ENCODE measurements at places on chromosomes 6 and 20.

GRCh38 chr6:23608931-23609435 is 517.0 kb upstream of the NRSN1 start:
- no peak for DNase-seq

DNA sequence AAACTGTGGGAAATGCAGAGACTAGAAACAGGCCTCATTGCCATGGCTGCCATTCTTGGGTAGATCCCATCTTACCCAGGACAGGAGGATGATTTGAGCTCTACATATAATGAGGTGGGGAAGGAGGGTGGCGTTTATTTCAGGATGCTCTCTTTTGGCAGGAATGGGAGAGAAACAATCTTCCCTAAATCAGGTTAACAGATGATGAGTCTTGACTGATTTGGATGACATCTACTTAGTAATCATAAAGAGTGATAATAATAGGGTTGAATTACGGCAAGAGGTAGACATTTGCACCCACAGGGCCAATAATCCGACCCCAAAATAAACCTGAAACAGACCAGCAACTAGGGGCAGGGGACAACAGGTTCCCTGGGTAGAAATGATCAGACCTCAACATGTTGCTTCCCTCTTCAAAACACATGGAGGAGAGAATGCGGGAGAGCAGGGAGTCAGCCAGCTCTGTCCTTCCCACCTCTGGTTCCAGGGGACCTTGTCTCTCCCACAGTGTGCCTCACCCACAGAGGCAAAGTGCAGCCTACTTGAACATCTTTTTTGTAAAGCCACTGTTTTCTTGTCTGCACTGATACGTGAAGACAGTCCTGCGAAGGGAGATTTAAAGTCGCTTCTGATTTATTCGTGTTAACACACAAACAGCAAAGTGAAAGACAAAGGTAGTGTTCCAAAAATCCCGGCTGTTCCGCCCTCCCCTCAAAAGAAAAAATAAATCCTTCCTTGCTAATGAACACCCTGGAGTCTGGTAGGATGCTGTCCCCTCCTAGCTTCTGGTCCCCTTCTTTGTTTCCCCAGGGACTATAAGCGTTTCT is 3.9 kb downstream of the FOXQ1 start:
- DNase-seq = no peak

- DNase-seq = no peak
Observed at GRCh38 chr20:1741309-1742048, 83.9 kb upstream of the SIRPG start.

- DNase-seq = no peak
Observed at GRCh38 chr6:43306086-43306485, 2.5 kb downstream of the CRIP3 start.

DNA sequence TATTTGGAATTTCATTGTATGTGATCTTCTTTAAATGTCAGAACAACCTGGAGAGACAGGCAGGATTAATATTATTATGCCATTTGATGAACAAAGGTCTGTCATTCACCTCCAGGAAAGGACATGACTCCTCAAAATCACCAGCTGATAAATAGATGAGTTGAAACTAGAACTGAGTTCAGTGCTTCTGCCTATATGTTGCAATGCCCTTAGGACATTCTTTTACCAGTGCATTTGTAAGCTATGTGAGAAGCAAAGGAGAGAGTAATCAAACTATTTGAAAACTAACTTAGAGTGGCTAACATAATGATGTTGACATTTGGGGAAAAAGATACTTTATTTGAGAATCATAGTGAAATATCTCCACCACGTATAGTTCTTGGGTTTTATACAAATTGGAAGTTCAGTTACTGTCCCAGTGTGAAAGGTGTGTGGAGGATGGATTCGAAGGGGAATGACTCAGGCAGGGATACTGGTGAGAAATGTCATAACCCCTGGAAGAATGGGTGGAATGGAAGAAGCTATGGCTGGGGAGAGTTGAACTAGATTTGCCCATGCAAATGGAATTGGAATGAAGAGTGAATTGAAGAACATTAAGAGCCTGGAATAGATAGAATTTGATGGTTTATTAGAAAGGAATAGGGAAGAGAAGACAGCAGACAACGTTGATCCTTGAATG is 21.5 kb downstream of the PKIB start:
- no peak for DNase-seq

DNA sequence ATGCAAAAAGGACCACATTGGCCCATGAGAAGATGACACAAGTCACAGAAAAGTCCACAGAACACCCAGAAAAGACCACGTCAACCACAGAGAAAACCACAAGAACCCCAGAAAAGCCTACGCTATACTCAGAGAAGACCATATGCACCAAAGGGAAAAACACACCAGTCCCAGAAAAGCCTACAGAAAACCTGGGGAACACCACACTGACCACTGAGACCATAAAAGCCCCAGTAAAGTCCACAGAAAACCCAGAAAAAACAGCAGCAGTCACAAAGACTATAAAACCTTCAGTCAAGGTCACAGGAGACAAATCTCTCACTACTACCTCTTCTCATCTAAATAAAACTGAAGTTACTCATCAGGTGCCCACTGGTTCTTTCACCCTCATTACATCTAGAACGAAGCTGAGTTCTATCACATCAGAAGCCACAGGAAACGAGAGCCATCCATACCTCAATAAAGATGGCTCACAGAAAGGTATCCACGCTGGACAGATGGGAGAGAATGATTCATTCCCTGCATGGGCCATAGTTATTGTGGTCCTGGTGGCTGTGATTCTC is 11.2 kb downstream of the MUCL3 start:
- DNase-seq = no peak

DNA sequence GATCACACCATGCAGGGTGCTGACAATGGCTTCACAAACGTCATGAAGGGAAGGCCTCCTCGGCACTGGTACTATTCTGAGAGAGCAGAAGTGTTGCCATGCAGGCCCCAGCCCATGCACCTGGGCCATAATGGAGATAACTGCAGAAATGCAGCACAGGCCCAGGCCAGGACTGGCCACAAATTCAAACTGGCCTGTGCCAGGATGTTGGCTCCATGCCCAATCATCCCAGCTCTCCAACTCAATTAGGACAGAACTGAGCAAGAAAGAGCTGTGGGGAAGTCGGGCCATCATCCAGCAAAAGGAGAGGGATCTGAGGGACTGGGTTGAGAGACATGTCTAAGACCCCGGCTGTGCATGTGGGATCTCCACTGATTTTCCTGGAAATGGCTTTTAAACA is 48.9 kb upstream of the SYNDIG1 start:
- DNase-seq = no peak

GRCh38 chr20:59616306-59616705 is 12.0 kb downstream of the PHACTR3 start:
- DNase-seq = no peak

- DNase-seq = no peak
Observed at GRCh38 chr6:151512481-151512880, 18.7 kb downstream of the CCDC170 start.

- DNase-seq = peak; percentile 4
Observed at GRCh38 chr20:24948939-24949679, at the start of gene CST7. Gene CST7 (plus strand): TSS chr20:24949269. CDS start chr20:24949506, 237 bp downstream.

DNA sequence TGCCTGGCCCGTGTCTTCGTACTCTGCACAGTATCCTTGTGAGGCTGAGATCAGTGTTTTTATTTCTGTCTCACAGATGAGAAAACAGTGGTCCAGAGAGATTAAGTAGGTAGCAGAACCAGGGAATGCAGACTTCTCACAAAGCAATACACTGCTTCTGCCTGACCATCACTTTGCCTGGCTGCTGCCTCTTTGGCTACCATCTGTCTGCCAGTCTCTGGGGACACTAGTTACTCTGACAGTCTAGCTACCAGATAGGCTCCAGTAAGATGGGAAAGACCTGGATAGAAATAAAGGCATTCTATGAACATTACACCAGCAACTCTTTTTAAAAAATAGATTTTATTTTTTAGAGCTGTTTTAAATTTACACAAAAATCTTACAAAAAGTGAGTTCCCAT is 96.9 kb downstream of the PHACTR3 start:
- DNase-seq = no peak

DNA sequence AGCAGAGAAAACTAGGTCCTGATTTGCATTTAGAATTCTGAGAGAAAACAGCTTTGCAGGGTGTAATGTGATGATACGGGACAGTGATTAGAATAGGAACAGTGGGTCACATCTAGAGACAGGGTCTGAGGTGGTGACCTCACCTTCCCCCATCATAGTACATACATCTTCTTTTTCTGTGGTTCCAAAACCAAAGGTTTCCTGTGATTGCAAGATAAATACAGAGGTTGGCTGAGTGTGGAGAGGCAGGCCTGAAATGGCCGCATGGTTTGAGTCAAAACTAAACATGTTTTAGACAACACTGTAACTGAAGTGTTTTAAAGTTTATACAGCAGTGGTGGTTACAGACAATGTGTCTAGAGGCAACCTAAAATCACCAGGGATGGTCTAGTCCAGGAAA is 10.4 kb upstream of the NT5DC1 start:
- no peak for DNase-seq

- DNase-seq = peak; percentile 4
Observed at GRCh38 chr20:21796059-21796458, 90.6 kb downstream of the PAX1 start.

DNA sequence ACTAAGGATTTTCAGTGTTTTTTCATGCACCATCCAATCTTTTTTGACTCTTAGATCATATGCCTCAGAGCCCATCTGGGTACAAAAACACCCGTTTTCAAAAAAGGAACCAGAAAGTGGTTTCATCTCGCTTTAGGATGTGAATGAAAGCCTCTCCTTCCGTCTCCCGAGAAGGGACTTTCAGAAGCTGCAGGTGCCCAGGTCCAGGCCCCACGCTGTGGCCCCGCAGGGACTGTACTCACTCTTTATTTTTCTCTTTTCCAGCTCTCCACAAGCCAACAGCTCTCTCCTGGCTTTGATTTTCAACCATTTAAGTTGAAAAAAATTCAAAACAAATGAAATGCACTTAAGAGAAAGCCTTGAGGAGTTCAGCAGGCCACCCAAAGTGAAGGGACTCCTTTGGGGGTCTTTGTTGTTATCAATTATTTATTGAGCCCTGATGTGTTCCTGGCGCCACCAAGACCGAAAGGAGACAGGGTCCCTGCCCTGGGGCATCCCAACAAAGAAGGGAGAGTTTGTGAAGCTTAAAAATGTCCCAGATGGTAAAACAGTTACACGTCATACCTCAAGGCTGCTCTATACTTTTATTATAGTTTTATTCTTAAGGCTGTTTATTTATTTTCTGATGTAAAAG is 467.3 kb downstream of the PREX1 start:
- peak; percentile 78 for DNase-seq

- peak; percentile 17 for DNase-seq
Observed at GRCh38 chr6:43478008-43478372, 620 bp downstream of the TJAP1 start.

- DNase-seq = peak; percentile 74
Observed at GRCh38 chr6:111709615-111710398, 104.1 kb upstream of the TRAF3IP2 start.

GRCh38 chr6:38264605-38265004 is 375.1 kb downstream of the BTBD9 start:
- DNase-seq = no peak

- DNase-seq = no peak
Observed at GRCh38 chr6:21800948-21801438, 207.4 kb downstream of the SOX4 start.

GRCh38 chr6:168626046-168626602 is 185.1 kb downstream of the SMOC2 start:
- no peak for DNase-seq

GRCh38 chr6:39653612-39654011 is 71.6 kb downstream of the KIF6 start:
- no peak for DNase-seq

DNA sequence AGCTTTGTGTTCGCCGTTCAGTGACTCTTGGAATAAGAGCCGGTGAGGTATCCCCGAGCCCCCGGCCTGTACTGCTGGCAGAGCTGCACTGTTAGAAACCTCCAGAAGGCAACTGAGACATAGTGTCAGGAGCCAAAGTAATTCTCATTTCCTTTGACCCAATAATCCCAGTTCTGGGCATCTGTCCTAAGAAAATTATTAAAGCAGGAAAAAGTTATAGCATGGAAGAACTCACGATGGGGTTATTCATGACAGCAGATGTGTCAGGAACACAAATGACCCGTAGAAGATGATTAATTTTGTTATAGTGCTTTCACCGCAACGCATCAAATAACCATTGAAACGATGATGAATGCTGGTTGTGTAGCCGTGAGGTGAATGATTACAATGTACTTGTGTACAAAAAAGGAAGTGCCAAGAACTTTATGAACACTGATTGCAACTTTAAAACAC is 20.3 kb downstream of the CYP21A2 start:
- DNase-seq = no peak

GRCh38 chr6:3895312-3895653 is 46.1 kb downstream of the FAM50B start:
- no peak for DNase-seq

DNA sequence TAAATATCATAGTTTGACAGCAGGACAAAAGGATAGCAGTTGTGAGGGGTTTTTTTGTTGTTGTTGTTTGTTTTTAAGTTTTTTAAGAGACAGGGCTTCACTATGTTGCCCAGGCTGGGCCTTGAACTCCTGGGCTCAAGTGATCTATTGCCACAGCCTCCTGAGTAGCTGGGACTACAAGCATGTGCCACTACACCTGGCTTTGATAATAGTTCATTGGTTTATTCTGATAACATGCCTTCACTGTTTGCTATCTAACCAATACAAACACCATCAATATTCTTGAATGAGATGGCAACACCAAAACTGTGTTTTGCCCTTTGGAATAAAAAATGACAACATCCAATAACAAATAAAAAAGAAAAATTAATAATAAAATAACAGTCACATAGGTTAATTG is 41.2 kb downstream of the FAM184A start:
- DNase-seq = no peak

GRCh38 chr6:109879521-109879920 is 98.6 kb upstream of the GPR6 start:
- no peak for DNase-seq

DNA sequence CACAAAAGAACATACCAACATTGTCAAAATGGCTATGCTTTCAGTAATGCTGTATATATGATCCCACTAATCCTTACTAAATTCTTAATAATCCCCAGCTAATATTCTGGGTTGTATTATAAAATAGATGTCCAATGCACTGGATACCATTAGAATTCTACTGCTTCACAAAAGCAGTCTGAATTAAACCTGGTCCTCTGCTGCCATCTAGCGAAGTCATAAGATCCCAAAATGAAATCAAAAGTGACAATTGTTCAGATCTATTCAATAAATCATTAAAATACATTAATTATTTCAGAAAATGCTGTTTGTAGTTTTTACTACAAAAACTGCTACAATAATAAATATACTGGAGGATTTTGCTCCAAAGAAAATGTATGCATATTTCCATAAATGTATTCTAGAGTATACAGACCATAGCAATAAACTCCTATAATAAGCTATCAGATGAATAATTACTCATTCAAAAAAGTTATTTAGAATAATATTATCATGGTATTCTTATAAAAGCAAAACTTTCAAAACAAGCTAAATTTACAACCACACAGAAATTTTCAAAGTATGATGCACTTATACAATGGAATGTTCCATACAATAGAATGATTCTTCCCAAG is 92.6 kb downstream of the RNGTT start:
- peak; percentile 79 for DNase-seq

- DNase-seq = peak; percentile 61
Observed at GRCh38 chr20:45111799-45112471, 3.0 kb downstream of the WFDC5 start.
